ENCODE measurements at places on chromosomes 1 and 21.
A peak's percentile ranks its signal among the peaks of the same experiment; 100 is the strongest.

GRCh38 chr1:173997791-173998190 lies 24.4 kb downstream of the RC3H1 start:
- H3K4me1 ChIP-seq: peaks cover 10% of the 10 kb centered on the region
- H3K36me3 ChIP-seq: peaks cover 8% of the 10 kb centered on the region
- no peak for DNase-seq
- H3K27me3 ChIP-seq: no peaks in the 10 kb centered on the region
- H3K4me3 ChIP-seq: no peak overlapping the region

DNA sequence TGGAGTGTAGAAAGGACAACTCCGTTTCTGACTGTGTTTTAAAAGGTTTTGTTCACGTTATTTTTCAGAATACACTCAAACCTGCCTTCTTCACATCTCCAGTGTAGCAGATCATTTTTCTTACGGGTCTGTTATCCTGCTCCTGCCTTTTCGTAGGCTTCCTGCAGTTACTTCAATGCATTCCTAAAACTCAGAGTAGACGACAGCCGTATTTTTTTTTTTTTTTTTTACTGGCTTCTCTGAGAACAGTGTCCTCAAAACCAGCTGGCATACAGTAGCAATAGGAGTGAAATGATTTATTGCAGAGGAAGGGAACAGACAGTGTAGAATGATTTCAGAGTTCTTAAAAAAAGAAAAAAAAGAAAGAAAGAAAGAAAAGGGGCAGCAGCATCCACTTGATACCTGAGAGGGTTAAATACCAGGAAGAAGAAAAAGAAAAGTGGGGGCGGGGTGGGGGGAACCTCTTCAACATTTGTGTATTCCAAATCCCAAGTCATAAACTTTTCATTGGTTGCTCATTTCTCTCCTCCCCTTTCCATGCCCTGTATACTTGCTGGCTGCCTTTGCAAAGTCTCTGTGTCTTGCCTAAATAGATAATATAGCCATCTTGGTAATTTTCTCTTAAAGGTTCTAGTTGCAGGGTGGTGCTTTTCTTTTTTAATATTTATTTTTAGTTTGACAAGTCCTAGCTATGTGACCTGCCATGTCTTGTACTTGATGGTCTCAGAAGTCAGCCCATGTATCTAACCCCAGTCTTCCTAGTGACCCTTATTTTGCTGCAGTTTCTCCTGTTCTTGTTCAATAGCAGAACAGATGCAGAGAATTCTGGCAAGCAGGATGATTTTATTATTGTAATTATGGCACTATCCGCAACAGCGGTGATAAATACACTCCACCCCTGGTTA lies 2.8 kb downstream of the TGFB2 start:
- H3K4me1 ChIP-seq: peaks cover 21% of the 10 kb centered on the region
- DNase-seq: no peak
- peaks cover 60% of the 10 kb centered on the region for H3K27me3 ChIP-seq
- H3K36me3 ChIP-seq: no peaks in the 10 kb centered on the region
- no peak overlapping the region for H3K4me3 ChIP-seq

DNA sequence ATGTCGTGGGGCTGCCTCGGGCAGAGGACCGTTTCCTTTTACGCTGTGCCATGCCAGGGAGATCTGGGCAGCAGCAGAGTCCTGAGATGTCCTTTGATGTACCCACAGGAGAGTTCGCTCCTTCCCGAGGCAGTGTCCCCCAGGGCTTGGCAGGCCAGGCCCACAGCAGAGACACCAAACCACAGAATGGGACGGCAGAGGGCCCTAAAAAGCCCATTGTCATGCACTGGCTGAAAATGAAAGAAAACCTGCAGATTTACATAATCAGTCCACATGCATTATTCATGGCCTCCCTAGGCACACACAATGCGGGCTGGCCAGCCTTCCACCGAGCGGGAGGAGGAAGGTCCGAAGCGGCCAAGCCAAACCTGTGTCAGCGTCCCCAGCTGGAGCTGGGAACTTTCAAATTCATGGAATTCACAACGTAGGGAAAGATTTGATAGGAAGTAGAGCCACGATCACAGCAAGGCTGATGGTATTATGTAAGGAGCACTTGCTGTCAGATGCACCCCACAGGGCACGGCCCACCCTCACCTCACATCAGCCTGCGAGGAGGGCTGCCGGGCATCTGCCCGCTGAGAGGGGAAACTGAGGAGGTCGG lies 25.3 kb upstream of the EFHD2 start:
- no peaks in the 10 kb centered on the region for H3K36me3 ChIP-seq
- H3K27me3 ChIP-seq: peaks cover 37% of the 10 kb centered on the region
- no peak overlapping the region for H3K27ac ChIP-seq
- DNase-seq: no peak
- H3K4me1 ChIP-seq: peaks cover 5% of the 10 kb centered on the region

DNA sequence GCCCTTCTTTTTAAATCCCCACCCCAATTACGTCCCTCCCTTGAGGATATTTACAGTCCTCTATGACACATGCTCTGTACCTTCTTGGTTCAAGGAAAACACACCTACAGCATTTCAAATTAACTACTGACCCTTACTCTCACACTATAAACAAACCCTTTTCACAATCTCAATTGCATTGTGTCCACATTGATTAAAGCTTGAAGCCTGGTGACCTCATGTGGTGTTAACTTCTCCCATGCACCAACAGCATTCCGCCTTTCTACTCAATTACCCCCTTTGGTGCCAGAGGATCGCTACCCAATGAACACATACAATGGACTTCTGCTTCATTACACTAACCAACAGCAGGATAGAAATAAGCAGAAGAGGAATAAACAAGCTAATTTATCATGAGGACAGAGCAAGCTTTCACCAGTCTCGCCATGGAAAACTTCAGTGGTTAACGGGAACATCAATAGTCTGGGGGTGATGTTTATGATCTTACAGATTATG lies 15.2 kb downstream of the WLS start:
- H3K4me3 ChIP-seq: no peak overlapping the region
- peaks cover 2% of the 10 kb centered on the region for H3K27me3 ChIP-seq
- H3K36me3 ChIP-seq: no peaks in the 10 kb centered on the region
- no peaks in the 10 kb centered on the region for H3K4me1 ChIP-seq

DNA sequence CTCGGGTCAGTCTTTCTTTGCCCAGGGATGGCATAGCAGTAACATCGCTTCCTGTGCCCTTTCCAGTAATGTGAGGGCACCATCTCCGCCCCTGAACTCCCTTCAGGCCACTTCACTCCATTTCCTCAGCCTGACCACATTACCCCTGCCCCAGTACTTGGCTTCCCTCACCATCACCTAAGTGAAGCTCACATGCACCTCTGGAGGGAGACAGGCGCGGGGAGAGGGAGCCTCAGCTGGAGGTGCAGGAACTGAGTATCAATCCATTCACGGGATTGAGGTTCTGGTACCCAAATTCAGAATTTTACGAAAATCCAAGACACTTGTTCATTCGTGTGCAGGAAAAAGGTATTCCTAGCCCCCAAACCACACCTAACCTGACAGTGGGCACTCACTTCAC lies 540.4 kb downstream of the KIF26B start:
- no peak overlapping the region for H3K27ac ChIP-seq
- H3K36me3 ChIP-seq: no peaks in the 10 kb centered on the region
- DNase-seq: no peak
- H3K4me1 ChIP-seq: no peaks in the 10 kb centered on the region

DNA sequence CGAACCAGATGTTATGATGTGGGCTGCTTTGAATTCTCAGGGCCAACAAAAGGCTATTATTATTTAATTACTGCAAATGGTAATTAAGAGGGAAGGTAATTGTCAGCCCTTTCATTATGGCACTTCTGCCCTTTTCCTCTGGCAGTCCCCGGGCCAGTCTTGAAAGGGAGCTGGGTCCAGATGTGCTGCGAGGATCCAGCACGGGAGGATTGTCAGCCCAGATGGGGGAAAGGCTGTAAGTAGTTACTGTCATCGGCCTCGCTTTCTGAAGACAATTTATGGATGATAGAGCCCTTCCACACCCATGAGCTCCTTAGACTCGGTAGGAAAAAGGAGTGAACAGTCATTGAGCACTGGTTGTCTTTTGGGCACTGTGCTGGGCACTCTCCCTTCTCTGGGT lies 8.7 kb upstream of the ZNF362 start:
- no peak for DNase-seq
- H3K27ac ChIP-seq: no peak overlapping the region
- H3K4me1 ChIP-seq: no peaks in the 10 kb centered on the region
- no peak overlapping the region for H3K4me3 ChIP-seq

DNA sequence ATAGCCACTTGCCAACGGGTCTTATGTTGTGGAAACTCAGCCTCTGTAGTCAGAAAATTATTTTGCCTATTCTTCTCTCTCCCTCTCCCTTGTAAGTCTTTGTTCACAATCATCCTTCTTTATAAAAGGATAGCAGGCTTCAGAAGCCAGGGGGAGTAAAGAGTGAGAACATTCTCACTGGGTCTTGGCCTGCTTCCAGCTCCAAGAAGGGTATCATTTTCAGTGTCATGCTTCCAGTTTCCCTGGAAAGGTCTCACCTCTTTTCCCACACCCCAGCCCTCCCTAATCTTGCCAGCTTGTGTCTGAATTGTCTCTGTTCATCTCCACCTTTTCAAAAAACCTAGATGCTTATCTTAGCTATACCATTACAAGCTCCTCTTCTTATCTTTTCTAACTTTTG lies 346.2 kb upstream of the LRRC7 start:
- H3K27ac ChIP-seq: no peak overlapping the region
- no peaks in the 10 kb centered on the region for H3K27me3 ChIP-seq
- H3K4me1 ChIP-seq: no peaks in the 10 kb centered on the region
- DNase-seq: no peak
- H3K36me3 ChIP-seq: no peaks in the 10 kb centered on the region

DNA sequence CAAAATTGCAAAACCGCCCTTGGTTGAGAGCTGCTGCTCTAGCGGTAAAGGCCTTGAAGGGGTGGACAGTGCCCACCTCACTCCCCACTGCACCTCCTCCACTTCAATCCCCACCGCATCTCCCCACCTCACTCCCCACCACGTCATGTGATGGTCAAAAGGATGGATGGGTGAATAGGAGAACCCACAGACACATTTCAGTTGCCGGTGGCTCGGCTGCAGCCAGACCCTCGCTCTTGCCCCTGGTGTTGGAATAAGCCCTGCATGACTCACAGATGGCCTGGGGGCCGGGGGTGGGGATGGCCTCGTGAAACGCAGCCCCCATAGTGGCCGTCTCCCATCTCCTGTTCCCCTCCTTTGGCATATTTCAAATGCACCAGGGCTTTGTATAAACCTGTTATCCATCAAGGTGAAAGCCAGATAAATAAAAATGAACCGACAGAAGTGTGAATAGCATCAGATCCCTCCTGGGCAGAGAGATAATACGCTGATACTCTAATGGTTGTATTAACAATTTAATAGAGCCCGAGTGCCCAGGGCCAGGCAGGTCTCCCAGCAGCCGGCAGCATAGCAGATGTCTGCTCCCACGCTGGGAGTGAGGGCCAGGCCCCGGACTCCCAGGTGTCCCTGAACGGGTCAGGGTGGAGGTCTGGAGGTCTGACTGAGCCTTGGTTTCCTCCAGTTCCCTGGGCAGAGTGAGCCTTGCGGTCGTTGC lies 300.3 kb downstream of the NPHP4 start:
- no peak overlapping the region for H3K4me3 ChIP-seq
- no peaks in the 10 kb centered on the region for H3K27me3 ChIP-seq
- DNase-seq: no peak
- no peak overlapping the region for H3K27ac ChIP-seq

GRCh38 chr1:25804244-25804963 lies 4.4 kb downstream of the SELENON start:
- no peak overlapping the region for H3K27ac ChIP-seq
- DNase-seq: no peak
- H3K27me3 ChIP-seq: peaks cover 31% of the 10 kb centered on the region
- no peaks in the 10 kb centered on the region for H3K36me3 ChIP-seq

GRCh38 chr21:45590246-45590725 lies 48.0 kb upstream of the SLC19A1 start:
- H3K36me3 ChIP-seq: peaks cover 2% of the 10 kb centered on the region
- H3K27me3 ChIP-seq: peaks cover 15% of the 10 kb centered on the region
- DNase-seq: peak; percentile 65
- peaks cover 6% of the 10 kb centered on the region for H3K4me1 ChIP-seq
- H3K27ac ChIP-seq: no peak overlapping the region

GRCh38 chr1:228898582-228898992 lies 163.3 kb downstream of the RHOU start:
- no peak for DNase-seq
- H3K27ac ChIP-seq: no peak overlapping the region
- no peak overlapping the region for H3K4me3 ChIP-seq
- H3K36me3 ChIP-seq: no peaks in the 10 kb centered on the region

DNA sequence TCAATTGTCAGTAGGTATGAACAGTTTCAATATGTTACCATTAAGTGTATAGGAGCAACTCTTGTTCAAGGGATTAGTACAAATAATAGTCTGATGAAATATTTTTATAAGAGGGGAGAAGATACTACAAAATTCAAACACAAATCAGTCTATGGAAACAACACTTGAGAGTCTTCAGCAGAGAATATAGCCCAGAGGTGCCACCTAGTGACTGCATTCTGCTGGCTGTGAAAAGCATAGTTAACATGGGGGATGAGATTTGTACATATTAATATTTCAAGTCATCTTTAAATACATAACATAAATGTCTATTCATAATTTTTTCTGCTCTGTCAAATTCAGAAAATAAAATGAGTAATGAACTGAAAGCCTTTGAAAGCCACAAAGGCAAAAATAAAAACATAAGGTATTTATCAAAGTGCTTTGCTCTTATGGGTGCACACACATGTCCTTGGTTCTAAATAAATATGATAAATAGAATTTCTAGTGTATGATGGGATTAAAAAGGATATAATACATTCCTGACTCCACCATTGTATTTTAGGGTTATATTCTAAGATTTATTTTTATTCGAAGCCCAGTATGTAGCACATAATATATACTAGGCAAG lies 440.9 kb upstream of the ZRANB2 start:
- DNase-seq: no peak
- H3K36me3 ChIP-seq: no peaks in the 10 kb centered on the region
- H3K4me3 ChIP-seq: no peak overlapping the region
